Thymus (tissue), 14 donors: ENCODE measurements at places on chromosomes 11 and 22. TPM values are rescaled to one million over a fixed set of nuclear protein-coding genes. Genes with fewer than 3 reads are reported as not detected.
A peak's percentile ranks its signal among the peaks of the same experiment; 100 is the strongest.

DNA sequence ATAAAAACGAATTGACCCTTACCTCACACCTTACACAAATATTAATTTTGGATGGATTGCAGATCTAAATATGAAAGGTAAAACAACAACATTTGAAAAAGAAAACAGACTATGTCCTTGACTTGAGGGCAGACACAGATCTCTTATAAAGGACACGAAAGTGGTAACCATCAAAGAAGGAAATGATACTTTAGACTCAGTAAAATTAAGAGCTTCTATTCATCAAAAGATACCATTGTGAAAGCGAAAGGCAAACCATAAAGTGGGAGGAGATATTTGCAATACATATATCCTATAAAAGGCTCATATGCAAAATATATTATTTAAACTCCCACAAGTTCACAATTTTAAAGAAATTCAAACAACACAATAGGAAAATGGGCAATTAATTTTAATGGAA, 5.0 kb downstream of the HEPACAM start:
- H3K27me3 ChIP-seq, result peaks cover 4% of the 10 kb centered on the region
- no peaks in the 10 kb centered on the region for H3K4me1 ChIP-seq
- H3K27ac ChIP-seq, result no peak overlapping the region
- H3K4me3 ChIP-seq, result no peak overlapping the region

DNA sequence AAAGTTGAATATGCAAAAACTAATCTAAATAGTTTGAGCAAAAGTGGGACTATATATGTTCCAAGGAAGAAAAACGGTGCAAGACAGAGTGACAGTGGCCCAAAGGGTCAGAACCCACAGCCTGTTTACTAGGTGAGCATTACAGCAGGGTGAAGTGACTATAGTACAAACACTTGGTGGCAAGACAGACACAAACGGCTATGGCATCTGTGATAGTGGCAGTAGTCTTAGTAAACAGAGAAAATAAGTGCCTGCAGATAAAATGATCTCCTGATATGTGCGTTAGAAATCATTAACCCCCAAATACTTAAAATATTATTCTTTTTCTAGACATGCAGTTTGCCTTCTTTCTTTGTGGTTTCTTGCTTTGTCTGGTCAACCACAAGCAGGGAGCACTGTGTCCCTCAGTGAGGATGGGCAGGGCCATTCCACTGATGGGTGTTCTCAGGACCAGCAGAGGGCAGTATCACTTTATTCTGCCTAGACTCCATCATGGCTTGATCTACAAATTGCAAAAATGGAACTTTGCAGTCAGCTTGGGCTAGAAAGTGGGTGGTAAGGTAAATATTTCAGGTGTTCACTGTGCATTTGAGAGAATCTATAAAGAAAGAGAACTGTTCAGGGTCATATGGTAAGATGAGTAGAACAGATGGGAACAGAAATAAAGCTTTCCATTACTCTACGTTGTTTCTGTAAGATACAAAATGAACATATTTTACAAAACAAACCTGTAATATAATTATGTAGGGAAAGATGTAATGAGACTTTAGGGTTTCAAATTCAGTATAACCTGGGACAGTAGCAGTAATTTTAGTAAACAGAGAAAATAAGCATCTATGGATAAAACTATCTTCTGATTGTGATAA, 198.2 kb downstream of the SWAP70 start:
- DNase-seq, result peak; percentile 53
- no peaks in the 10 kb centered on the region for H3K36me3 ChIP-seq
- no peaks in the 10 kb centered on the region for H3K27me3 ChIP-seq
- no peak overlapping the region for H3K4me3 ChIP-seq

- no peaks in the 10 kb centered on the region for H3K4me1 ChIP-seq
- H3K36me3 ChIP-seq, result peaks cover 3% of the 10 kb centered on the region
- no peak overlapping the region for H3K27ac ChIP-seq
- no peak overlapping the region for H3K4me3 ChIP-seq
Observed at GRCh38 chr11:77771135-77771534, 49.4 kb downstream of the RSF1 start.

DNA sequence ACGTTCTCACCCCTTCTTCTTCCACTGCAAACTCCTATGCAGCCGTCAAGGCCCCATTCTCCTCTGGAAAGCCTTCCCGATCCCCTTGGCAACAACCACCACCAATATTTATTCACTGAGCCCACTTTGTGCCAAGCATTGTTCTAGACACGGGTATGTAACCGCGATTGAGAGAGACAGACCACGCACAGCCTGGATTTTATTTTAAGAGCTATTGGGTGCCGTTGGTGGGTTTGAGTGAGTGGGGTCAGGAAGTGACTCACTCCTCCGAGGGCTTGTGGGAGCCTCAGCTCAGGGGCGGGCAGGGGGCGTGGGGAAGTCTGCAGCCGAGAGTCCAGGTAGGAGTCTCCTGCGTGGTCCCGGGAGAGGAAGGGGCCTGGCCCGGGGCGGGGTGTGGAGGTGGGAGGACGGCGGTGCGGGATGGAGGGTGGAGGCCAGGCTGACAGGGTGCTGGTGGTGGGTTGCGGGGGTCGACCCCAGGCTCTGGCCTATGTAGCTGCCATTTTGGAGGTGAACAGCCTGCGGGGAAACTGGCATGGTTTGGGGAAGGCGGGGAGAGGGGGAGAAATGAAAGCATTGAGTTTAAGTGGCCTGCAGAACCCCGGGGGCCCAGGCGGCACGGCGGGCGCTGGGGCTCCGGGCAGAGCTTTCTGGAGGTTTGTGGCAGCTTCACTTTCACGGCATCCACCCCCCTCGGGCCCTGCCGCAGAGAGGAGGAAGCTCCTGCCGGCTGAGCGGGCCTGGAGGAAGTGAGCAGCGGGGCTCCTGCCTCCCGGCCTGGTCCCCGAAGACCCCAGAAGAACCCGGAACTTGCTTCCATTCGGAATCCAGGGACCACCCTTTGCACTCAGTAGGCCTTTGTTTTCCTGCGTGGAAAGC, 547 bp downstream of the PARVG start:
- peak overlapping the region; percentile 76 for H3K27ac ChIP-seq
- peak overlapping the region; percentile 76 for H3K4me3 ChIP-seq
- H3K27me3 ChIP-seq, result no peaks in the 10 kb centered on the region
- peaks cover 20% of the 10 kb centered on the region for H3K4me1 ChIP-seq
- H3K36me3 ChIP-seq, result peaks cover 11% of the 10 kb centered on the region

CRYAB gene
- total RNA-seq, result 4.2 TPM

ELFN2 gene
- 0.28 TPM for total RNA-seq

CCDC73 gene
- 0.05 TPM for total RNA-seq
